Colonic mucosa (tissue), 4 donors: ENCODE measurements at places on chromosomes 2 and 18. TPM values are rescaled to one million over a fixed set of nuclear protein-coding genes. Genes with fewer than 3 reads are reported as not detected.

GRCh38 chr2:68723181-68723580, 11.4 kb upstream of the ARHGAP25 start:
- H3K27me3 ChIP-seq, result no peaks in the 10 kb centered on the region
- no peak overlapping the region for H3K27ac ChIP-seq
- H3K4me1 ChIP-seq, result peaks cover 3% of the 10 kb centered on the region
- no peak for DNase-seq
- no peaks in the 10 kb centered on the region for H3K36me3 ChIP-seq

- no peaks in the 10 kb centered on the region for H3K36me3 ChIP-seq
- no peak overlapping the region for H3K4me3 ChIP-seq
- H3K4me1 ChIP-seq, result peaks cover 2% of the 10 kb centered on the region
- peak overlapping the region; percentile 74 for H3K27ac ChIP-seq
- H3K27me3 ChIP-seq, result no peaks in the 10 kb centered on the region
Observed at GRCh38 chr2:46865181-46865970, 50.2 kb downstream of the MCFD2 start.

DNA sequence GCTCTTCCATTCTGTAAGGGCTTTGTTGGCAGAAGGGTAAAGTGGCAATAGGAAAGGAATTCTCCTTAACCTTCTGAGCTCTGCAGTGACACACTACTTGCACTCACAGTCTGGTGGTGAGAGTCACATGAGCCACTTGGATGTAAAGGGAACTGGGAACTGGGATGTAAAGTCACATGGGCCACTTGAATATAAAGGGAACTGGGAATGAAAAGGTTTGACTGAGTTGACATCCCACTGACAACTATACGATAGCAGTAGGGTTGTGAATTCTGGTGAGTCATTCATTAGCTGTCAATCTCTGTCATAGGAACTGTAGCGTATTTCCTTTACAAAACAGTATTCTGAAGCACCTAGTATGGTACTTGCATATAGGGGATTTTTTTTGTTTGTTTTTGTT, 5.5 kb downstream of the RPE start:
- no peaks in the 10 kb centered on the region for H3K36me3 ChIP-seq
- H3K4me1 ChIP-seq, result no peaks in the 10 kb centered on the region
- H3K27ac ChIP-seq, result no peak overlapping the region
- DNase-seq, result no peak
- H3K27me3 ChIP-seq, result no peaks in the 10 kb centered on the region

DNA sequence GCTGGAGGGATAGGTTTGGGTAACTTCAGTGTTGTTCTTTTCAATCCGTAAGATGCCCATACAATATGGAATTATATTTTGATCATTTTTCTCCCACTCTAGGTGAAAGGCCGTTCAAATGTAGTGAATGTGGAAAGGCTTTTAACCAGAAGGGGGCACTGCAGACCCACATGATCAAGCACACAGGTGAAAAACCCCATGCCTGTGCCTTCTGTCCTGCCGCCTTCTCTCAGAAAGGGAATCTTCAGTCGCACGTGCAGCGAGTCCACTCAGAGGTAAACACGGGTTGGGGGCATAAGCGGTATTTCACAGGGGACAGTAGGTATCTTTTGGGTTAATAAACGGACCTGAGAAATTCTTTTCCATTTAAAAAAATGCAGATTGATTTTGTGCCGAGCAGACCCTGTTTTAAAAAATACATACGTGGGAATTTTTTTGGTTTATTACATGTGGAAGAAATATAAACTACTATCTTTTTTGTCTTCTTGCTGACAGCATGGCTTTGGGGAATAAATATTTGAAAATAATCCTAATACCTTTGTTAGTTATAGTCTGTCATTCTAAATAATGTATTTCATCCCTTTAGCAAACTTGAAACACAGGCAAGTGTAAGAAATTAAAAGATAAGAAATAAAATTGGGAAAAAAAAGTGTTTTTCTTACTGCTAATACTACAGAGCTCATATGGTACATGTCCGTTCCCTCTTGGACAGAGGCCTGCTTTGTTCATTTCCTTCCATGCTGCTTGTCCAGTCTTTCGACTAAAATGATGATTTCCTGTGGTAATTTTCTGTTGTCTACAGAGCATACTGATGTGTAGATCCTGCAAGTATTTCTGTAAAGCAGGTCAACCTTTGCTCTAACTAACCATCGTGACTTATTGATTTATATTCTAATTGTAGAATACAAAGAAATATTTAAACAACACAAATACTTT, 53.3 kb downstream of the ZNF236 start:
- H3K27me3 ChIP-seq, result no peaks in the 10 kb centered on the region
- H3K27ac ChIP-seq, result no peak overlapping the region
- peaks cover 4% of the 10 kb centered on the region for H3K36me3 ChIP-seq
- H3K4me3 ChIP-seq, result no peak overlapping the region
- H3K4me1 ChIP-seq, result no peaks in the 10 kb centered on the region

DNA sequence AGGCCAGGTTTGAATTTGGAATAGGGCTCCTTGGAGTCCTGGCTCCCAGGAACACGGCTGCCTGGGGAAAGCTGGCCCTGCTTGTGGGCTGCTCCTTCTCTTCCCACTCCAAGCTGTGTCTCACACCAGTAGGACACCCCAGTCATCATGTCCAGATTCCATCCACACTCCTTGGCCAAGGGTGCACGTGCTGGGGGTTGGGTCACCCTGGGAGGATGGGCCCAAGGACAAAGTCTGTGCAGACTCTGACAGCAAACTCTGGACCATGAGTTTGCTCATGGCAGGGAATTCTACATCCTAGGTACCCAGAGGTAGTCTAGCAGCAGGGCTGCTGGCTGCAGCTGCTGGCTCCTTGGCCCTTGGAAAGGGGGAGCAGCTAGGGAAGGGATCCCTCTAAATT, 102.4 kb upstream of the EPAS1 start:
- no peaks in the 10 kb centered on the region for H3K4me1 ChIP-seq
- H3K27ac ChIP-seq, result no peak overlapping the region
- no peak overlapping the region for H3K4me3 ChIP-seq
- no peak for DNase-seq

- no peaks in the 10 kb centered on the region for H3K36me3 ChIP-seq
- no peak overlapping the region for H3K27ac ChIP-seq
- H3K4me3 ChIP-seq, result no peak overlapping the region
- no peaks in the 10 kb centered on the region for H3K4me1 ChIP-seq
- no peaks in the 10 kb centered on the region for H3K27me3 ChIP-seq
Observed at GRCh38 chr2:102057502-102058292, 65.9 kb downstream of the IL1R2 start.

GRCh38 chr2:1793868-1794445, 49.6 kb upstream of the PXDN start:
- H3K27me3 ChIP-seq, result no peaks in the 10 kb centered on the region
- no peak overlapping the region for H3K27ac ChIP-seq
- DNase-seq, result no peak
- no peaks in the 10 kb centered on the region for H3K36me3 ChIP-seq

DNA sequence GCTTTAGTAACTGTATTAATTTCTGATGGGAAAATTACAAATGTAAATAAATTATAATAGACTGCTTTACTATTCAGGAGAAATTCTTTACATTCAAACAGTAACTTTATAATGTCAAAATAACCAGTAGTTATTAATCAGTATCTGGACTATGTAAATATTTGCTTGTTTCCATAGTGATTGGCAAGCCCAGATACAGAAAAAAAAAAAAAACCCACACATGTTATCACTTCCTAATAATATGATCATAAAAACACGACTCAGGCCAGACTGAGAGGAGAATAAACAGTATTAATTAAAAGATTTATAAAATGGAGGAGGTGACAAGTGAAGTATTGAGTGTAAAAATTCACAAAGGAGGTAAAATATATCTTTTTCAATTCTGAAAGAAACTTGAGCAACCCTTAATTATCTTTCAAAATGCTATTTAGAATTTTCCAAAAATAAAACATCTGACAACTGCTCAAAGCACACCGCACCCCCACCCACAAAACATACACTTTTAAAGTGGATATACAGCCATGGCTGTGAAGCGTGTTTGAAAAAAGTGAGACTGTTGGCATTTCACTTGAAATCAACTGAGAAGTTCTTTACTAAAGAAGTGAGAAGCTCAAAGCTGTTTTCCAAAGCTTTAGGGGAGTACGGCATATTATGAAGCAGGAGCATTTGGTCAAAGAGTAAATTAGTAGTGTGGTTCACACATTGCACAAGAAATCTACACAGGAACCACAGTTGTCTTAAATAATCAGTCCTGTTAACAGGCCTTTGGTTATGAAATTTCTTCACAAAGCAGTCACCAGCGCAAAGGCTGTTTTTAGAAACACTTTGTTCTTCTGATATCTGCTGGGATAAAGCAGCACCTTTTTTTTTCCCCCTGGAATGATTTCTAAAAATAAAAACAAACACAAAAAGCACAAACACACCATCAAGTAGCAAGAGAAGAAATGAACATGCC, 475.8 kb downstream of the TXNL1 start:
- no peaks in the 10 kb centered on the region for H3K4me1 ChIP-seq
- DNase-seq, result no peak
- H3K4me3 ChIP-seq, result no peak overlapping the region
- no peaks in the 10 kb centered on the region for H3K27me3 ChIP-seq
- no peak overlapping the region for H3K27ac ChIP-seq

DNA sequence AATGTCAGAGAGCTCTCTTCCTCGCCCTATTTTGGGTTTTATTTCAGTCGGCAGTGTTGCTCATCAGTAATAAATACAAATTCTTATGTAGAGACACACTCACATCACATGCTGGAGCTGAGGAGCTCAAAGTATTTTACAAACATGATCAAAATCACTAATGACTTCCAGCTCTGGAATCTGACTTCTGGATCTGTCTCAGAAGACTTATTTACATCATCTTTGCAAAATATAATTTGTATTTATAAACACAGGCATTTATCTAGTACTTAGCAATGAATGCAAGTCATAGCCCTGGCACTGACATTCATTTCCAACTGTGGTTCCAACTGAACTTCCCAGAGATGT, 327.1 kb downstream of the NCKAP5 start:
- no peak overlapping the region for H3K27ac ChIP-seq
- no peaks in the 10 kb centered on the region for H3K36me3 ChIP-seq
- H3K4me3 ChIP-seq, result no peak overlapping the region
- DNase-seq, result no peak
- no peaks in the 10 kb centered on the region for H3K27me3 ChIP-seq

DNA sequence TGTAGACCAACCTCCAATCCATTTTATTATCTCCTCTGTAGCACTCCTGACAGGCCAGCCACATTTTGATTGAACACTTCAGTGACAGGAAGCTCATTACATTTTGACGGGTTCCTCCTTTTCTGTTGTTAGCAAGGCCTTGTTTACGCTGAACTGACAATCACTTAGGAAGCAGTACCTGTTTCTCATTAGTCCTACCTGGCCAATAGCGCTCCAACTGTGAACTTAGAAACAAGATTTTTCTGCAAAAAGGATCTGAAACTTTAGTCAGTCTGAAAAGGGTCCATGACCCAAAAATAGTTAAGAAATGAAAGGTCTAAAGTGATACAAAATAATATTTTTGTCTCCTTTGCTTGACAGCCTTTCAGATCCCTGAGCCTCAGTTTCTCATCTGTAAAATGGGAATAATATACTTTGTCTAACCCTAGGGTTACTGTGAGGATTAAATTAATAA, 119.6 kb upstream of the MSTN start:
- no peaks in the 10 kb centered on the region for H3K4me1 ChIP-seq
- peak overlapping the region; percentile 54 for H3K4me3 ChIP-seq

- no peaks in the 10 kb centered on the region for H3K27me3 ChIP-seq
- DNase-seq, result no peak
- no peak overlapping the region for H3K27ac ChIP-seq
- H3K4me3 ChIP-seq, result no peak overlapping the region
Observed at GRCh38 chr2:120236791-120237190, 13.6 kb upstream of the TMEM185B start.

- H3K27me3 ChIP-seq, result no peaks in the 10 kb centered on the region
- no peak overlapping the region for H3K4me3 ChIP-seq
- no peak overlapping the region for H3K27ac ChIP-seq
- peaks cover 9% of the 10 kb centered on the region for H3K4me1 ChIP-seq
- H3K36me3 ChIP-seq, result no peaks in the 10 kb centered on the region
Observed at GRCh38 chr2:70518557-70518956, 35.1 kb downstream of the TGFA start.

- H3K4me1 ChIP-seq, result no peaks in the 10 kb centered on the region
- no peak overlapping the region for H3K27ac ChIP-seq
- no peaks in the 10 kb centered on the region for H3K27me3 ChIP-seq
- no peaks in the 10 kb centered on the region for H3K36me3 ChIP-seq
Observed at GRCh38 chr2:8607606-8608005, 74.2 kb upstream of the ID2 start.

- no peaks in the 10 kb centered on the region for H3K27me3 ChIP-seq
- DNase-seq, result no peak
- H3K4me3 ChIP-seq, result no peak overlapping the region
- H3K27ac ChIP-seq, result no peak overlapping the region
- no peaks in the 10 kb centered on the region for H3K4me1 ChIP-seq
Observed at GRCh38 chr2:51918113-51918512, 886.2 kb upstream of the NRXN1 start.

GRCh38 chr2:126634273-126634861, 21.6 kb upstream of the GYPC start:
- H3K27ac ChIP-seq, result no peak overlapping the region
- H3K4me3 ChIP-seq, result no peak overlapping the region
- peak; percentile 28 for DNase-seq
- no peaks in the 10 kb centered on the region for H3K27me3 ChIP-seq
- H3K4me1 ChIP-seq, result no peaks in the 10 kb centered on the region

DNA sequence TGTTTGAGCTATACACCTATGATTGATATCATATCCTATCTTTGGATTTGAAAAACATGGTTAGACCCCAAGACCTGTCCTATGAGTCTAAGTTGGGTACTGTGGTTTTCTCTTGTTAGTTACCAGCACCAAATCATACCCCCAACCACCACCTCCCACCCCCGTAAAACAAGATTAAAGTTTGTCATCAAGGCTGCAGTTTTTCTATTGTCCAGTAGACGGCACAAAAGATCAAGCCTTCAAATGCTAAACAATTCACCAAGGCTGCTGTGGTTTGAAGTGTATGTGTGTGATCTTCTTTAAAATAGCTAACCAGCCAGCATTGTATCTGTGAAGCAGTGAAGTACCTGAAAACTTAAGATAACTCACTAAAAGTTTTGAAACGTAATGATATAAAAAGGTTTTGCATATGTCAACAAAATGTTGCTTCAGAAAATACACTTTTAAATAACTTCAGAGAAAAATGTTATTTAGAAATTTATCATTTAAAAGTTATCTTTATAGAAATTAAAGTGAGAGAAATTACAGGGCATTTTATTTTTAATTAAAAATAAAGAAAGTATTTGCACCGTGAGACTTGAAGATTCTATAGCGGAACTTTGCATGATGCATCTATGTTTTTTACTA, 5.8 kb upstream of the MEIS1 start:
- H3K36me3 ChIP-seq, result no peaks in the 10 kb centered on the region
- no peak overlapping the region for H3K27ac ChIP-seq
- H3K4me3 ChIP-seq, result no peak overlapping the region
- no peak for DNase-seq

Gene ZNF804A
- not detected for total RNA-seq

Gene CNGA3
- total RNA-seq, result 0.20 TPM

Gene CFAP53
- 0.16 TPM for total RNA-seq

Gene DLGAP1
- 0.50 TPM for total RNA-seq

Gene VRK2
- 20.5 TPM for total RNA-seq

Gene CIDEA
- total RNA-seq, result not detected

Gene DNER
- 1.7 TPM for total RNA-seq

Gene TAF4B
- total RNA-seq, result 2.5 TPM
